ENCODE measurements at places on chromosomes 6 and 20. TPM values are rescaled to one million over a fixed set of nuclear protein-coding genes. Genes with fewer than 3 reads are reported as not detected.

Gene ATG5
- 59.7 TPM for total RNA-seq

Gene DSP
- total RNA-seq: not detected

DNA sequence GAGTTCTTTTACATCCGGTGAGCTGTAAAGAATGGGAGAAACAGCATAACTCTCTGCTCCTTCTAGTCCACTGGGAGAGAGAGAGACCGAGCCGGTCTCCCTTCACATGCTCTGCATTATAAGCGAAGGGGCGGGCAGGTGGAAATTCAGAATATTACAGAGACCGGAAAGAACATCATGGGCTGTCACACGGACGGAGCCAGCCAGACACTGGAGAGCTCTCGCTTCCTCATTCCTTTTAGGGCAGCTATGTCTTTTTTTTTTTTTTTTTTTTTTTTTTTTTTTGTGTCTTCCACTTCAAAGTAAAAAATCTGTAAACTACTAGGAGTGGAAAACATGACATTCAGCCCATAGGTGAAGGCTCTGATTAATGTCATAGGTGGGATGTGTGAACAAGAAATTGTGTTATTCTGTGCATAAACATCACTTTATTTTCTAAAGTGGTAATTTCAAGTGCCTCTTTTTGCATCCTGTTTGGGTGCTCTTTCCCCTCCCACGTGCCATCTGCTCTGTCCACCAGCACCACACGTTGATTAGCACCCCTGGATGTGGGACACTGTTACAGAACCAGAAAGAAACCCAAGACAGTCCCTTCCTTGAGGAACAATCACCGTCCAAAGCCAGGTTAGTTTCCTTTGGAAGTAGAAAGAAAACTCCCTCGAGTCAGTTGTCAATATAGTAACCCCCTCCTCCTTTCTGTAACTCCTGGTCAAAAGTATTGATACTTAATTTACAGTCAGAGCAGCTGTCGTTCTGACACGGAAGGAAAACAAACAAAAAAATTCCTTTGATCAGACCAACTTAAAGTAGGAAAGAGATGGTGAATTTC is at the start of gene TAGAP:
TAGAP (minus strand) TSS at position 93 of the 829 bp plus-strand sequence. CDS start 845 bp downstream, outside the sequence.
- peak; percentile 86 for DNase-seq

DNA sequence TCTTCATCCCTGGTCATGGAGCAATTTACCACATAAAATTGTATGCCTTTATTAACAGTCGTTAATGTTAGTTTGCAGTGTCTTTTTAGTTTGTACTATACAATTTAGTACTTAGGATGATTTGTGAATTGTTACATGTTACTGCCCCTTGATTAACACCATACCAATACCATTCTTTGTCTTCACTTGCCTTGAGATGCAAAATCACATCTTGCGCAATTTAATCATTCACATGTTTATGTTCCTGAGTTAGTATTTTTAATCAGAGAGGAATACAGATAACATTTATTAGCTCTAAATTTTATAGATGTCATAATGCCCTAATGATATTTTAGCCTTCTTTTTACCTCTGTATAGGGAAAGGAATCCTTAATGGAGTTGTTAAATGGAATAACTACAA is 114.1 kb downstream of the SCAF8 start:
- no peak for DNase-seq

GRCh38 chr6:27183060-27183832 is 64.3 kb upstream of the PRSS16 start:
- DNase-seq: no peak

DNA sequence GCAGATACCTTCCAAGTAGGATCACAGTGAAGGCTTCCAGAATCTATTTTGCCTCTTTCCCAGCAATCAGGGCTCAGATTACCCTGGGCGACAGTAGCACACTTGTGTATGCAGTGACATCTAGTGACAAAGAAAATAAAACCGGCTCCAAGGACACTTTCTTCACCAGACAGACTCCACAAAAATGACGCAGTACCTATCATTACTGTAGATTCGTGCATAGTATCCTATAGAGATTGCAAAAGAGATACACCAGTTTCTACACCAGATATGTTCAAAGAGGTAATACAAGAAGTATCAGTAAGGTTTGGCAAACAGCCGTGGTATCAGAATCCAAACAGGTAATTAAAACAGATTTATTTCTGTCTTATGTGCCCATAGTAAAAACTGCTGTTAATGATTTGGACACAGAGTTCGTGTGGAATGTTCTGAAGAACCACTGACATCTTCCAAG is 600.4 kb upstream of the JAG1 start:
- no peak for DNase-seq

- no peak for DNase-seq
Observed at GRCh38 chr6:52377538-52378221, 15.7 kb downstream of the PAQR8 start.

Data from natural killer cell treated with Interleukin-12 subunit alpha and Interleukin-12 subunit beta and Interleukin-15 and Interleukin-18, amount 100 ng/mL, for 72 hours (primary cell).